Esophagus muscularis mucosa (tissue), 4 donors: ENCODE measurements at places on chromosomes 1 and 21. TPM values are rescaled to one million over a fixed set of nuclear protein-coding genes. Genes with fewer than 3 reads are reported as not detected.

DNA sequence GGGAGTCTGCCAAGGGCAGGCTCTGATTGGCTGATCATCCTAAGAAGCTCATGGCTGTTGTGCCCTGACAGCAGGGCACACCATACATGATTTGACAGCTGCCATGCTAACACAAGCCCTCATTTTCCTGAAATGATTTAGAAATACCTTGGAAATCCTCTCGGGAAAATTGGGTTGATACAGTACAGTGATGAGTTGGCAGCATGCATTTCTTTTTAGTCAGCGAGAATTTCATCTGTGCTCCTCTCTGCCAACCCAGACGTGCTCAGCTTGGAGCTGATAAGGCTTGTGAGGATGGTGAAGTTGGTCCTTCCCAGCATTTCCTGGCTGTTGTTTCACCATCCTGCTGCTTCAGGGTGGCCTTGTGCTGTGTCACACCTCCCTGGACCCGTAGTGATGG lies 22.6 kb upstream of the KCNQ4 start:
- no peak for DNase-seq

DNA sequence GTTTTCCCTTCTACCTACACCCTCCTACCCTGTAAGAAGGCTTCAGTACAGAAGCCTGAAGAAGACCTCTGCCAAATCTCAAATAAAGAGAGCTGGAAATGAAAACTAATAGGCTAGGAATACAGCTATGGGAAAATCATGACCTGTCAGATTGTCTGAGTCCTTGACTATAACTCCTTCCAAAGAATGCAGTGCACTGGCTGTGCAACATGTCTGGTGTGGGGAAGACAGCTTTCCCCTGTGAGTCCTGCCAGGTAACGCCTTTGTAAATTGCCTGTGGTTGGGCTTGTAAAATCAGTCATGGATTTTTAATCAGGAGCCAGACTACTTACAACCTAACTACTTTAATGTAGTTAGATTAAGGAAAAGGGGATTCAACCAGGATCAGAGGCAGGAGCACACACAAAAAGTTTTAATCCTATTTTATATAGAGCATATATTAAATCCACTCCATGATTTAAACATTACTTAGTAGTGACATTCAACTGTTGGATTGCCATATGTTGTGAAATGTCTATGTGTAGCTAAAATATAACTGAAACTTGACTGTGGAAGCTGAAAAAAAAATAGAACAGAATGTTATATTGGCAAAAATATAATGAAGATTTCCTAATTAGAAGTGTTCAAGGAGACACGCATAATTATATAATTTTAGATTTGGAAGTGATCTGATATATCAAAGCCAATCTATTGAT lies 1667.8 kb downstream of the KCNT2 start:
- no peak for DNase-seq

GRCh38 chr1:246164764-246165163 lies 342.3 kb downstream of the SMYD3 start:
- DNase-seq = peak; percentile 62

The ABCG1 gene
- total RNA-seq = 16.1 TPM

The ACOT11 gene
- total RNA-seq = 16.8 TPM

The OVAAL gene
- not detected for total RNA-seq

DNA sequence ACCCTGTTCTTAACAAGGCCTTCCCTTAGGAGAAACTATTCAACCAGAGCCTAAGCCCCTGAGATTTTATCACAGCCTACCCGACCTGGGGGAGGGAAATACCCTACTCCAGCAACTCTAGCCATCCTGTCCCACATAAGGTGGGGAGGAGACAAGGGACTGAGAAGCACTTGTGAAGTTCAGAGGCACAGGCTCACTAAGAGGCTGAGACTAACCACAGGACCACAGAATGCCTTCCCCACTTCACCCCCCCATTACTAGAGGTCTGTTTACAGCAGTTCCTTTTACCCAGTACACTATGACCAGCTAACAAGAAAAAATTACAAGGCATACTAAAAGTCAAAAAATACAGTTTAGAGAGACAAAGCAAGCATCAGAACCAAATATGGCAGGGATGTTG lies 86.8 kb downstream of the TEX35 start:
- no peak for DNase-seq
